ENCODE measurements at places on chromosomes 5 and 9.

- no peak for DNase-seq
Measured at GRCh38 chr9:134652291-134653225, 11.0 kb downstream of the COL5A1 start.

DNA sequence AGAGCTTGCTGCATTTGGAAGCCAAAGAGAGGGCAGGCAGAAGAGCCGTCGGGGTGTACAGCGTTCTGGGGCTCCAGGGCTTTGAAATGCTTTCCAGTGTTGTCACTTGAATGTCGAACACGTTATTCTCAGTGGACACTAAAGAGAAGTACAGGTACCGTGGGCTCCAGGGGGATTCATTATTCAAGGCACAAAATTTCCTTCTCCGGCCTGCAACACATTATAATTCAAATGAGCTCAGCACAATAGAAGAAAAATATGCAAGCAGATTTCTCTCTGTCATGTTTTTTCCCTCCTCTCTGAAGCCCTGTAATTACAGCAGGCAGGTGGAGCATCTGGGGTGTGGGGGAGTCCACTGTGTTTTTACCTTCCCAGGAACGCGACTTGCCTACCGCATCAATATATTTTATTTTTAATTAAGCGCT is 293.1 kb downstream of the ZSWIM6 start:
- no peak for DNase-seq

- DNase-seq: peak; percentile 58
Measured at GRCh38 chr5:139690064-139690802, 42.1 kb downstream of the CXXC5 start.

DNA sequence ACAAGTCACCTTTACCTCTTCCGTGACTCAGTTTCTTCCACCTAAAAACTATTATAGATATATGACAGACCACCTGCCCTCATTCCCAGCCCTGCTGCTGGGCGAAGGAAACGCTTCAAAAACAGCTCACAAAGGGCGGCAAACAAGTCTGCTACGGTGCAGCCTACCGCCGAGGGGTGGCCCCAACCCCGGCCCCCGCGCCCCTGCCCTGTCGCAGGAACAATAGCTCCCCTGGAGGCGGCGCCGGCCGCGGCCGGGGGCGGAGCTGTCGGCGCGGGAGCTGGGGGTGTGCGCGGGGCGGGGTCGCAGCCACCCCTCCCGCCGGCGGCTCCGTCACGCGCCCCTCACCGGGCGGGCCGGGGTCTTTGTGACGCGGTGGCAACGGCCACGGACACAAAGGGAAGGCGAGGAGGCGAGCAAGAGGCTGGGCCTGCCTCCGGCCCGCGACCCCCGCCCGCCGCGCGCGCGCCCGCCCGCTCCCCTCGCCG is at the start of gene TMEFF1:
Gene TMEFF1, plus strand, starts transcription at position 362 of the 488 bp plus-strand sequence. CDS start 396 bp downstream, outside the sequence.
- no peak for DNase-seq

DNA sequence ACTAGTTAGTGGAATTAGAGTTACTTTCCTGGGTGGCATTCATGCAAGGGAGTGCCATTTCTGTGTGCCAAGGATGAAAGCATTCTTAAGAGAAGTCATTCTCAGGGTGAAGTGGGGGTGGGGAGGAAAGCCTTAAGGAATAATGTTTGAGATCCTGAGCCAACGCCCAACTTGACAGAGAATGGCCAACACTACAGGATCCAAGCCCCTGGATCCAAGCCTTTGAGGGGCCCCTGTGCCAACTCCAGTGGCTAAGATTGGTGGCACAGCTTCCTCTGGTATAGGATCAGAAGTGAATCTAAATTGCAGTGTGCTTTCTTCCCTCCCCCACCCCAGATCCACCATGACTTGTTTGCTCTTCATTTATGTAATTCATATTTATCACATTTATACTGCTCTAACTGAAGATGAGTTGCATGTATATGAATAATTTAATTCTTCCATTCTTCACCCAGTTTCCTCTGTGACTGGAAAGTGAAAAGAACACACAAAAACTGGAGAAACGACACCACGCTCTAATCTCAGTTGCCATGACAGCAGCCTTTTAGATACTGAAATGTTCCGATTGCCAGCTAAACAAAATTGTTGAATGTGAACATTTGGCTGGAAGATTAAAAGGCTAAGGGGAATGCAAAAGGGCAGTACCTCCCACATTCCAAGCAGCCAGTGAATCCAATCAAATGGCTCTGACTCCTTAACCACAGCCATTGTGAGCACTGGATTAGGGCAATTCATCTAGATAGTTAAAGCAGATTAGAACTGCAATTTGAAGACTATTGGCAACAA is 4.5 kb downstream of the ZNF608 start:
- peak; percentile 97 for DNase-seq

DNA sequence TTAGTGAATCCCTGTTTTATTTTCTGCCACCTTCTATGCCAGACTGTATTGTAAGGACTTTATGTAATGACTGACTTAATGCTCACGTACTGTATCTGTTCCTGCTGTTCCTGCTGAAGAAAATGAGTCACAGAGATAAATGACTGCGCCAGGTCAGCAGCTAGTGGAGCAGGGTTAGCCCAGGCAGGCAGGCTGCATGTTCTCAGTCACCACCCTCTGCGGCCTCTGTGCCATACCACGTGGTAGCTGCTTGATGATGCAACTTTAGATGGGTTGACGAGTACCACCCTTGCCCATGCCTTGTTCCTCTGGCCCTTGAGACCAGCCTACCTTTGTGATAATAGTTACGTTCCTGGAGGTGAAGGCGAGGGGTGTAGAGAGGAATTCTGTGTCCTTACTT is 161.9 kb downstream of the TRIO start:
- peak; percentile 92 for DNase-seq

GRCh38 chr5:72301557-72301956 is 18.5 kb downstream of the MRPS27 start:
- no peak for DNase-seq

Data from amniotic epithelial cell (primary cell).